Activated CD4-positive, alpha-beta memory T cell treated with anti-CD3 and anti-CD28 coated beads for 36 hours (primary cell): ENCODE measurements at places on chromosomes 11 and 22.

- DNase-seq = no peak
These were observed 43.0 kb downstream of the RASSF10 start for GRCh38 chr11:13052130-13052571.

- DNase-seq = peak; percentile 70
These were observed 6.2 kb downstream of the TBX1 start for GRCh38 chr22:19766511-19767426.

DNA sequence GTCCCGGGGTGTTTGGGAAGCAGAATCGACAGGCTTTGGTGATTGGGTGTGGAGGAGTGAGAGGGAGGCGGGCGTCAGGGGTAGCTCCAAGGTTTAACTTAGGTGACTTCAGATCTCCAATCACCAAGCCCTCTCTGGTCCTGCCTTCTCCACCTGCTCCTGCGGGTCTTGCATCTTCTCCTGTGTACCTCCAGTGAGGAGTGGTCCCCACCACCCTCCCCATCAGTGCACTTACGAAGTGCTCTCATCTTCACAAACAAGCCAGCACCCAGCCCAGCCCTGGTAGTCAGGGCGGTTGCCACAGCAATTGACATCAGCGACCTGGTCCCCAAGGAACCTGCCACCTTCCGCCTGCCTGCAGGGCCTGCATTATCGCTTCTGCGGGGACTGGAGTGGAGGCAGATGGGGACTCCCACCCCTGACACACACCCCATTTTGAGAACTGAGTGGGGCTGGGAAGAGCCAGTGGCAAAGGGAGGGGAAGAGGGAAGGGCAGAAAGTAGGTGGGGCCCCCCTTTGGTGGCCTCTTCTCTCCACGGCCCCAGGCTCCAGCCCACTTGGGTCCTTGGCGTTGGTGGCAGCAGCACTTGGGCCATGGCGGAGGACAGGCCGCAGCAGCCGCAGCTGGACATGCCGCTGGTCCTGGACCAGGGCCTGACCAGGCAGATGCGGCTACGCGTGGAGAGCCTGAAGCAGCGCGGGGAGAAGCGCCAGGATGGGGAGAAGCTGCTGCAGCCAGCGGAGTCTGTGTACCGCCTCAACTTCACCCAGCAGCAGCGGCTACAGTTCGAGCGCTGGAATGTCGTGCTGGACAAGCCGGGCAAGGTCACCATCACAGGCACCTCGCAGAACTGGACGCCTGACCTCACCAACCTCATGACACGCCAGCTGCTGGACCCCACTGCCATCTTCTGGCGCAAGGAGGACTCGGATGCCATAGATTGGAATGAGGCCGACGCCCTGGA is at the start of gene OMP:
TSS of gene OMP (plus strand) at position 595 of the 965 bp plus-strand sequence. CDS start at position 595, 0 bp downstream.
- no peak for DNase-seq

DNA sequence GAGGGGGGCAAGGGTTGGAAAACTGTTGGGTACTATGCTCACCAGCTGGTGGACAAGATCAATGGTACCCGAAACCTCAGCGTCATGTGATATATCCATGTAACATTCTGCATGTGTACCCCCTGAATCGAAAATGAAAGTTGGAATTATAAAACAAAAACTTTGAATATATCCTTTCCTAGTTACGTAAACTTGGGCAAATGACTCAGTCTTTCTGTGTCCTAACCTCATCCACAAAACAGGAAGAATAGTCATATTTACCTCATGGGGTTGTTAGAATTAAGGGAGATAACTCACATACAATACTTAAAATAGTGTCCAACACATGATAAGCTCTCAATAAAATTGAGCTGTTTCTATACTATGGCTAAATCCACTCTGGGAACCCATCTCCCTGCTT is 620.1 kb upstream of the KIRREL3 start:
- DNase-seq = no peak

DNA sequence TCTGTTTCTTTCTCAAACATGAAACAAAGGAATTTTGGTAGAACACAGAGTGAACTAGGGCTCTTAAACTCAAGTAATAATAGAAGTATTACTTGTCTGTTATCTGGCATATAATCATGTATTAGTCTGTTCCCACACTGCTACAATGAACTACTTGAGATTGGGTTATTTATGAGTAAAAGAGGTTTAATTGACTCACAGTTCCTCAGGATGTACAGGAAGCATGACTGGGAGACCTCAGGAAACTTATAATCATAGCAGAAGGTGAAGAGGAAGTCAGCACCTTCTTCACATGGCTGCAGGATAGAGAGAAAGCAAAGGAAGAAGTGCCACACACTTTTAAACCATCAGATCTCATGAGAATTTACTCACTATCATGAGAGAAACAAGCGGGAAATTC is 273.4 kb downstream of the ETS1 start:
- DNase-seq = no peak
